ENCODE measurements at places on chromosomes 16 and 17. TPM values are rescaled to one million over a fixed set of nuclear protein-coding genes. Genes with fewer than 3 reads are reported as not detected.

- DNase-seq: peak; percentile 41
These were observed 454.7 kb downstream of the CDH8 start for GRCh38 chr16:61581417-61582046.

GRCh38 chr17:68533887-68534694, 21.9 kb downstream of the PRKAR1A start:
- peak; percentile 30 for DNase-seq

DNA sequence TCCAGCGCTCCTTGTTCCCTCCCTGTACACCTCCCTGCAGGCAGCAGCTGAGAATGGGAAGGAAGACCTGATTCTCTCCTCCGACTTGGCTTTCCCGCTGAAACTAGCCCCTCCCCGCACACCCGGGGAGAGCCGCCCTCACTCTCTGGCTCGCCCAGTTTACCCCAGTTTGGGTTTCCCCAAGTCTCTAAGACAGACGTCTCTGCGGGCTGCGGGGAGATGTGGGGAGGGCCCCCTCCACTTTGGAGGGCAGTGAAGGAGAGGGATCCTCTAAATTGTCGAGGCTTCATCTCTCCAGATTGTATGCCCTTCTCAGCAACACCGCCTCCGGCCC, 797 bp downstream of the GRB7 start:
- no peak for DNase-seq

SLC35B1 gene
- 48.9 TPM for total RNA-seq

DNA sequence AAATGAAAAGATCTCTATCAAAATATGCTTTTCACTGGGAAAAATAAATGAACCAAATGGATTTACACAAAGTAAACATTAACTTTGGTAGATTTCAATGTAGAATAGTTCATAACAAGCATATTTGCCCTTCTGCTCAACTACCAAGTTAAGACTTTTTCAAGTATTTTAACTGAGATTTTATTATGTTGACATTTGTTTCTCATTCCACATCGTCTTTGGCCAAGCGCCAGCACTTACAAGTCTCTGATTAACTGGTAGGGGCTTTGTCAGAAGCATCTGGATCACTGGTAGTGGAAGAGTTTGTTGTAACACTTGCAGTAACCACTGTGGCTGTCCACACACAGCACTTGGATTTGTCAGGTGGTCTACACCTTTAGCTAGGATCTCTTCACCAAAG, 22.9 kb downstream of the SLFN12L start:
- DNase-seq: no peak

- DNase-seq: peak; percentile 58
These were observed 486 bp downstream of the ZNF785 start for GRCh38 chr16:30585022-30585399.

DNA sequence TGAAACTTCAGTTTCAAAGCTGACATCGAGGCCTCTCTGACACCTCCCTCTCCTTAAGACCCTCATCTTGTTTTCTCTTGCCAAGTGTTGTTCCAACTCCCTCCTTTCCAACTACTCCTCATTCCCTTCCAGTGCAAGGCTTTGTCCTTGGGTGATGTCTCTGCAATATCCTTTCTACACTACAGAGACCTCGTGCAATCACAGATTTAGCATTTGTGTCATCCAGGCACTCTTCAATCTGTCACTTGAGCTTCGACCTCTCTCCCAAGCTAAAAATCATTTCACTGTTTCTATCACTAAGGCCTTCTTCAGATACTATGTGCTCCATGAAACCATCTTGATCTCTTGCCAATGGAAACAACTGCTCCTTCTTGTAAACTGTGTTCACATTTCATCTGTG, 31.6 kb downstream of the TEKT3 start:
- no peak for DNase-seq

DNA sequence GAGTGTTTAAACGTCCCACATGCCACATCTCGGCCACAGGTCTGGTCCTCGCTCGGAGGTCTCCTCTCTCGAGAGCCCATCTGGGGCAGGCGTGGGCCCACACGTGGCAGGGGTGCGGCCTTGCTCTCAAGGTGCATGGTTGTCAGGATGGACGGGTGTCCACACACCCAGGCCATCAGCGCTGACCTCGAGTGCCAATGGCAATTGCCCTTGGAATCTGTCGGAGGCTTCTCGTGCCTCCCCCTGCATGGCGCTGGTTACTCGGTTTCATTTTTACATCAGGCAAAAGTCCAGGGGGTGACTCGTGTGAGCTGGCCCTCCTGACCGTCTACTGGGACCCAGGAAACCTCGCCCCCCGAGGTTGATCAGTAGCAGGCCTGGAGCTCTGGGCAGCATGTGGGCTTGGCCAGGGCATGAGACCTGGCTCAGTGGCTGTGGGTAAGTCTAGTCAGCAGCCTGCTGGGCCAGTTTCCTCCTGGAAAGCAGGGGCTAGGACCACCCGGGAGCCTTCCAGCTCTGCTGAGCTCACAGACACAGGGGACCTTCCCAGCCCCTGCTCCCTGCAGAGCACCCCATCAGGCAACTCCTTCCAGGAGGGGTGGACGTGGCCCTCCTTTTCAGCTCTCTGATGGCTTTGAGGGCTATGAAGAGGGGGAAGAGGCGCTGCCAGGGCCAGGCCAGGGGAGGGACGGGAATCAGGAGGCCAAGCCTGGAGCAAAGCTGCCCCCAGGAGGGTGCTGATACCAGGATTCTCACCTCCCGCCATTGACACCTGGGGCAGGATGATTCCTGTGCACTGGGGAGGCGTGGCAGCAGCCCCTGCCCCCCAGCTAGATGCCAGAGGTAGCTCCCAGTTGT, 3.7 kb upstream of the ZNF469 start:
- DNase-seq: no peak

Measured in SJCRH30 (cell line).